T1000 (cell line): ENCODE measurements at places on chromosomes 3 and 15.

DNA sequence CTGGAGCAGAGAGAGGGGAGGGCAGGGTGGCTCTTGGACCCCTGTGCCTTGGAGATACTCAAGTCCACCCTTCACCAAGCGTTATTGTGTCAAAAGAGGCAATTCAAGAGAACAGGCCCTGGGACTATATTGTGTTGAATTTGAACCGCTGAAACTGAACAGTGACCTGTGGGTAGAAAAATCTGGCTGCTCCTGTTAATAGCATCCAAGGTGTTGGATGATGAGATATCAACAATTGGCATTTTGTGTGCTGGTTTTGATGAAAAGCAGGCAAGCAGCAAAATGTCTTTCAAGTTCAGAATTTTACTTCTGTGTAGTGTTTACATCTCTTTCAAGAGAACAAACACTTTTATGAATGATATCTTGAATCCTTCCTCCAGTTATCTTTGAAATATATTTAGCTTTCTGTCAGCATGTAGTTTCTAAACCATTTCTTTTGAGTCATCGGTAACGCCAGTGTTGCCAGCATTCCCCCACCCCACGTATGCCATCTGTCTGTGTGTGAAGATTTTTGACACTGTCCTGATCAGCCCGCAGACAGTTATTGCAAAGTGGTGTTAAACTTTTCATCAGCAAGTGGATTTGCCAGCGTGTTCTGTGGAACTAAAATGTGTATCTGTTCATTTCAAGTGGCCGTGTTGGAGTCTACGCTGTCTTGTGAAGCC lies 34.8 kb downstream of the PDHB start:
- no peak for DNase-seq

GRCh38 chr3:33687406-33688010 lies 30.5 kb downstream of the CLASP2 start:
- no peak for DNase-seq

- no peak for DNase-seq
Observed at GRCh38 chr15:90038632-90039095, 37.5 kb downstream of the ZNF710 start.

DNA sequence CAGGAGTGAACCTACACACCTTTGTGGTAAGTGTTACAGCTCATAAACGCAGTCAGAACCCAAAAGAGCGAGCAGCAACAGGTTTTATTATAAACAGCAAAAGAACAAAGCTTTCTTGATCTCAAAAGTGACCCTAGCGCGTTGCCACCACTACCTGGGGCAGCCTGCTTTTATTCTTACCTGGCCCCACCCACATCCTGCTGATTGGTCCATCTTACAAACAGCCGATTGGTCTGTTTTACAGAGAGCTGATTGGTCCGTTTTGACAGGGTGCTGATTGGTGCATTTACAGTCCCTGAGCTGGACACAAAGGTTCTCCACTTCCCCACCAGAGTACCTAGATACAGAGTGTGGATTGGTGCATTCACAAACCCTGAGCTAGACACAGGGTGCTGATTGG lies 143.1 kb downstream of the ARRDC4 start:
- DNase-seq: no peak

DNA sequence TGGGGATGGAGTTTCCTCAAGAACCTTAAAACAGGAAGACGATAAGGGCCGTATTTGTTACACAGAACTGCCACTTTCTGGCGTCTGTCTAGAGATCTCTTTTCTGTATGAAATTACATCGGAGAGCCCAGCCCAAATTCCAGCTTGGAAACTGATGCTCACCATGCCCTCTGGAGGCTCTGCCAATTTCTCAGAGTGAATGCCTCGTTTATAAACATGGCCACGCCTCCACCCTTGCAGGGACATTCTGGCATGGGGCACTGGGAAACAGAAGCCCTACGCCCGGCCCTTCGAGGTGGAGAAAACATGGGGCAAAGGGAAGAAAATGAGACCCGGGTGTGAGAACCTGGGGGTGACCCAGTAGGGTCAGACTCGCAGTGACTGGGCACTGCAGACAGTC lies 53.4 kb upstream of the SEC13 start:
- DNase-seq: no peak

DNA sequence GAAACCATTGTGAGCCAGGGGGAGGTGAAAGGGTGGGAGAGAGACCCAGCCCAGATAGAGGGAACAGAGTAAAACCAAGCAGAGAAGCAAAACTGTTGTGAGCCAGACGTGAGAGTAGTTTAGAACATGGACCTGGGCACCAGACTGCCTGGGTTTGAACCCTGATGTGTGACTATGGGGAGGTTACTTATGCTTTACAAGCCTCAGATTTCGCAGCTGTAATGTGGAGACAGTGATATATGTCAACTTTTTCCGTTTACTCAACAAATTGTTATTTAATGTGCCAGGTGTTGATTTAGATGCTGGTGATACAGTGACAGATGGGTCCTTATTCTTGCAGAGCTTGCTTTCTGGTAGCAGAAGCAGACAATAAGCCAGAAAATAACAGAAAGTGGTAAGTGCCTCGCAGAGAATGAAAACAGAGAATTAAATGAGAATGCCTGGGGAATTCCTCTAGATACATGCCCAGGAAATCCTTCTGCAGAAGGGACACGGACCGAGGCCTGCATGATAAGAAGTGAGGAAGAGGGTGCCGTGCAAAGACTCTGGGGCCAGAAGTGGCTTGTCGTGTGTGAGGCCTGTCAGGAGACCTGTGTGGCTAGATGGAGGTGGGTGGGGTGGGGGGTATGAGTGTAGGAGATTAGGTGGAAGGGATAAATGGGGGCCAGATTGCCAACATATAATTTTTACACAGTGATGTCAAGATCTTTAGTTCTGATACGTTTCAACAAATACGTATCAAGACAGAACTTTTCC lies 15.0 kb downstream of the KAT2B start:
- no peak for DNase-seq

DNA sequence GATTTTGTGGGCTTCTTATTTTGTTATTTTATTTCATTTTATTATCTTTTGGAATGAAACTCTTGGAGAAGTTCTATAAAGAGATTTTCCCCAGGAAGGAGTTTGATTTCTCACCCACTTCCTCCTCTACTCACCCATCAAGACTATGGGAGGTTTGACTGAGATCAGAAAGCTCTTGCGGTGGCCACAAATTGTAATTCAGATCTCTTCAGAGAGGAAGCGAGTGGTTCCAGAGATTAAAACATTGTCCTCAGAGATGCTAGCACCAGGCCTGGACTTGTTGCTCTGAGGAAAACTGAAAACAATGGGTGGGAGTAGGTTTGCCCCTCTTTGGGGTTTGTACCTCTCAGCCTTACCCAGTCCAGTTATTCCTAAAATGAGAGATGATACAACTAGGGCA lies 8.1 kb upstream of the MUC13 start:
- no peak for DNase-seq

DNA sequence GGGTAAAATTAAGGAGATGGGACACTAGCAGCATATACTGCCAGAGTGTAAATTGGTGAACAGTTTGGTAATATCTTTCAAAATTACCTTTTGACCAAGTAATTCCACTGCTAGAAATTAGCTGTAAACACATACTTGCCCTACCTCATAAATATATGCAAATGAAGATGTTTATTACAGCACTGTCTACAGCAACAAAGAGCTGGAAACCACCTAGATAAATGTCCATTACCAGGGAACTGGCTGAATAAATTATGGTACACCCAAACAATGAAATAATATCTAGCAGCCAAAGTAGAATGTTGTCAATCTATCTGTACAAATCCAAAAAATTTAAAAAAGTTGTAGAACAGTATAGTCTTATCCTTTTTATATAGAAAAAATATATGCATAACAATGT lies 105.9 kb upstream of the FAM3D start:
- DNase-seq: no peak

GRCh38 chr3:73225146-73225855 lies 163.8 kb downstream of the EBLN2 start:
- no peak for DNase-seq

DNA sequence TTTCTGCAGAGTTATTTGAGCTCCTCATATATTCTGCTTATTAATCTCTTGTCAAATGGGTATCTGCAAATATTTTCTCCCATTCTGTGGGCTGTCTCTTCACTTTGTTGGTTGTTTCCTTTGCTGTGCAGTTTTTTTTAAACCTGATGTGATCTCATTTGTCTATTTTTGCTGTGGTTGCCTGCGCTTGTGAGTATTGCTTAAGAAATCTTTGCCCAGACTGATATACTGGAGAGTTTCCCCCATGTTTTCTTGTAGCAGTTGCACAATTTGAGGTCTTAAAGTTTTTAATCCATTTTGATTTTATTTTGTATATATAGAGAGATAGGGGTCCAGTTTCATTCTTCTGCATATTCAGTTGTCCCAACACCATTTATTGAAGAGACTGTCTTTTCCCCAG lies 102.3 kb downstream of the POLQ start:
- no peak for DNase-seq

GRCh38 chr3:108022256-108023150 lies 68.3 kb downstream of the CD47 start:
- no peak for DNase-seq

DNA sequence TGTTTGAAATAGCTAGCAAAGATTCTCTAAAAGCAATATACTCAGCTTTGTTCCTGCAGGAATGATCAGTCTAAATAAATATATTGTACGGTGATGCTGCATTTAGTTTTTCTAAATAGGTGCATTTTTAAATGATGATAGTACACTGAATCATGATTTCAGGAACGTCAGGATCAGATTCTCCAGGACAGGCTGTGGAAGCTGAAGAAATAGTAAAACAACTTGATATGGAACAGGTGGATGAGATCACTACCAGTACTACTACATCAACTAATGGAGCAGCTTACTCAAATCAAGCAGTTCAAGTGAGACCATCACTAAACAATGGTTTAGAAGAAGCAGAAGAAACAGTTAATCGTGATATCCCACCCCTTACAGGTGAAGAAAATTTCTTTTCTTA lies 46.3 kb upstream of the EIF3J start:
- DNase-seq: no peak

- DNase-seq: no peak
Observed at GRCh38 chr3:195451373-195452015, 8.7 kb upstream of the ACAP2 start.

DNA sequence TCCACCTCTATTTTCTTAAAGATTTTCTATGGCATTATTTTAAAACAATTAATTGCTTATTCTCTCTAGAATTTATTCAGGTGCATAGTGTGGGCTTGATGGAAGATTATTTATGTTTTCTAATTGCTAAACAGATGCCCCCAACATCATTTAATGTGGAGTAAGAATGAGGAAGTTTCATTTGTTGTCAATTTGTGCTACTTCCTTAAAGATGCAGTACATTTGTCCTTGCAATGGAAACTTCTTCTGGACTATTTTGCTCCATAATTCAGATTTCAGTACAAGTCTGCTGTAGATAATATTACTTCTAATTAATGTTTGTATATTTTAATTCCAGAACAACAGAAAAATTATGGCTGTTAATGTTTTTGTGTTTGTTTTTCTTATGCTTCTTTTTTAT lies 104.8 kb downstream of the TGFBR2 start:
- no peak for DNase-seq

GRCh38 chr15:58015565-58015964 lies 49.9 kb downstream of the ALDH1A2 start:
- no peak for DNase-seq

DNA sequence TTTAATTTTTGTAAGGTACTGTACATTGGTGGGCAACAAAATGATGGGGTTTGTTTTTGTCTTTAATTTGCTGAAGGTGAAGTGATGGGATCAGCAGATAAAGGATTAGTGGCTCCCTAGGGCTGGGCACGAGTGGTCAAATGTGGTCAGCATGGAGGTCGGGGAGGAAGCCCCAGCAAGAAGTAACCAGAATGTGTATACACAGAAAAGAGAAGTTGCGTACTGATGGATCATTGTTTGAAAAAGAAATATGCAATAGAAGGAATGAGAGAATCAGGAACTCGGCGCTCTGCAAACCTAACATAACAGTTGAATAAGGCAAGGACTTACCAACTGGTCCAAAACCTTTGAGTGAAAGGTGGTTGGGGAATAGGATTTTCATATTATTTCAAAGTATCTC lies 1.5 kb downstream of the TMOD2 start:
- DNase-seq: no peak

DNA sequence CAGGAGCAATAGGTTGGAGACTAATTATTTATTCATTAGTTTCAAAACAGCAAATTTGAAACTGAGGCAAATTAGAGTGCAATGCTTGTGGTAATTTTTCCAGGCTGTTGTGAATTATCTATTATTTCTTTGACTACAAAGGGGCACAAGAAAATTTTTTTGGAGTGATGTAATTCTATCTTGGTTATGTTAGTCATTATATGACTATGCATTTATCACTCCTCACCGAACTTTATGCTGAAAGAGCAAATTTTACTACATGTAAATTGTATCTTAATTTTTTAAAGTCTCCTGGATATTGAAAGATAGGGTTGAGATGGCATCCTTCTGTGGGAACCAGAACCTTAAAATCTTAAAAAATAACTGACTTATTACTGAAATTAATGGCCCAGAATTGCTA lies 320.0 kb upstream of the ROBO1 start:
- DNase-seq: no peak

GRCh38 chr15:40787991-40788390 lies 18.2 kb downstream of the C15orf62 start:
- no peak for DNase-seq

DNA sequence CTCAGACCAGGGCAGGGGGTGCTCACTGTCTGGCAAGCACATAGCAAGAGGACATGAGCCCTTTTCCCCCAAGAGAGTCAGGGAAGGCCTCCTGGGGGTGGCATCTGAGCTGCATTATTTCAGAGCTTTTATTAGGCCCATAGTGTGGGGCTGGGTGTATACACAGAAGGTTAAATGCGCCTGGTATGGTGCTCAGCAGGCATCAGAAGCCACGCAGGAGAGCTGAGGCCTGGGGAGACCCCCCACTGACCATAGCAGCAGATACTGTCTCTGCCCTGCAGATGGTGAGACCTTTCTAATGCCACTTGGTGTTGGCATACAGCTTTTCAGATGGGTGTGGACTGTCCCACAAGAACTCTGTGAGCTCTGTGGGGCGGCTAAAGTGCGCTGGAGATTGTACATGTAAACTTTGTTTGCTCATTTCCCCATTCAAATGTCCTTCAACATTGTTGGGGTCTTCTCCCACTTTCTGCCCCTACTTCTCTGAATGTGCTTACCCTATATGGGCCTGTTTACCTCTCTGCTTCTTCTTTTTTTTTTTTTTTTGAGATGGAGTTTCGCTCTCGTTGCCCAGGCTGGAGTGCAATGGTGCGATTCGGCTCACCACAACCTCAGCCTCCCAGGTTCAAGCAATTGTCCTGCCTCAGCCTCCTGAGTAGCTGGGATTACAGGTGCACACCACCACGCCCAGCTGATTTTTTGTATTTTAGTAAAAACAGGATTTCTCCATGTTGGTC lies 62.2 kb downstream of the CDC25A start:
- DNase-seq: no peak
